ENCODE measurements at places on chromosomes 4 and X.

DNA sequence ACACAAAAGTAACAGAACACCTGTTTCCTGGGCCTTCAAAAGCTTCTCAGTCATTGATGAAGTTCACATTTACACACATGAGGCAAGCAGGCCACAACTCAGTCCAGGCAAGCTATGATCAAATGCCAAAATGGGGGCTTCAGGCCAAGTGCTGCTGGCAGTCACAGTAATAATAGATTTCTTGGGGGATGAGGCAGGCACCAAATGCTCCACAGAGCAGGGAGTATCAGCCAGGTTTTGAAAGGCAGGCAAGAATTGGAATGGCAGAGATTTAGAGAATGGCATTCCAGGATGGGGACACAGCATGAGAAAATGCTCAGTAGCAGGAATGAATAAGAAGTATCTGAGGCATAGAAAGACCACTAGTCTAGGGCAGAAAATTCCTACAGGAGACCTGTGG lies 52.8 kb downstream of the GRIA3 start:
- DNase-seq = no peak

GRCh38 chr4:121155893-121156292 lies 8.2 kb downstream of the TNIP3 start:
- DNase-seq = peak; percentile 27

- DNase-seq = peak; percentile 49
Observed at GRCh38 chrX:15761564-15762191, 23.6 kb downstream of the CA5B start.

GRCh38 chrX:68424719-68425118 lies 8.6 kb downstream of the OPHN1 start:
- DNase-seq = no peak

- DNase-seq = no peak
Observed at GRCh38 chrX:110310896-110311295, 7.0 kb downstream of the AMMECR1 start.

DNA sequence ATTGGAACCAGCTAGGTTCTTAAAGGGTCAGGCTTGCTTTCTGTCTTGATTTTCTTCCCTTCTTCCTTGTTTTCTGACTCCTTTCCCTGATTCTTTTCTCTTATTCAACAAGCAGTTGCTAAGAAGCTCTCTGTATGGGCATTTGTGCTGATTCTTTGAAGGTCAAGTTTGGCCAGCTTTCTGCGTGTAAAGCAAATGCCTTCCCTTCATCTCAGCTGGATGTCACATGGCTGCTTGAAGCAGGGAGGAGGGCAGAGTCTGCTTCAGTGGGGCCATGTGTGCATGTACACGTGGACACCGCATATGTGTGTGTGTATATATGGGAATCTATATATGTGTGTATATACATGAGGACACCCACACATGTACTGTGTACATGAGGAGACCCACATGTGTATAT lies 139.9 kb upstream of the ATP6AP2 start:
- no peak for DNase-seq

DNA sequence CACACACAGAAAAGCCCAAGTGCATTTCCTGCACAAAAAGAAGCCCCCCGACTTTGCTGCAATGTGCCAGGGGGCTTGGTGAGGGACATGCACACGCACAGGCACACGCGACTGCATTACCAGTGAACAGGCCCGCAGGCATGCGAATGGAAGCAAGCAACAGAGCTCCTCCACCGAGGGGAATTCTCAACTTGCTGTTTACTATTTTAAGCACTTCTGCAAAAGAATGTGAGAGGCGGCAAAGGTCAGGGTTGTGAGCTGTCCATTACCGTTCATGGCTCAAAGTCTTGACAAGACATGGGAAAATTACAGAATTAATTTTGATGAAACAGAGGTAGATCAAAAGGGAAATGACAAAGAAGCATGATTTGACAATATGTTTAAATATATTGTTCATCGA lies 342.5 kb upstream of the NOCT start:
- DNase-seq = no peak

GRCh38 chrX:133473451-133473850 lies 58.2 kb upstream of the GPC4 start:
- no peak for DNase-seq

- peak; percentile 49 for DNase-seq
Observed at GRCh38 chr4:105709081-105709450, 482 bp downstream of the GSTCD start.

DNA sequence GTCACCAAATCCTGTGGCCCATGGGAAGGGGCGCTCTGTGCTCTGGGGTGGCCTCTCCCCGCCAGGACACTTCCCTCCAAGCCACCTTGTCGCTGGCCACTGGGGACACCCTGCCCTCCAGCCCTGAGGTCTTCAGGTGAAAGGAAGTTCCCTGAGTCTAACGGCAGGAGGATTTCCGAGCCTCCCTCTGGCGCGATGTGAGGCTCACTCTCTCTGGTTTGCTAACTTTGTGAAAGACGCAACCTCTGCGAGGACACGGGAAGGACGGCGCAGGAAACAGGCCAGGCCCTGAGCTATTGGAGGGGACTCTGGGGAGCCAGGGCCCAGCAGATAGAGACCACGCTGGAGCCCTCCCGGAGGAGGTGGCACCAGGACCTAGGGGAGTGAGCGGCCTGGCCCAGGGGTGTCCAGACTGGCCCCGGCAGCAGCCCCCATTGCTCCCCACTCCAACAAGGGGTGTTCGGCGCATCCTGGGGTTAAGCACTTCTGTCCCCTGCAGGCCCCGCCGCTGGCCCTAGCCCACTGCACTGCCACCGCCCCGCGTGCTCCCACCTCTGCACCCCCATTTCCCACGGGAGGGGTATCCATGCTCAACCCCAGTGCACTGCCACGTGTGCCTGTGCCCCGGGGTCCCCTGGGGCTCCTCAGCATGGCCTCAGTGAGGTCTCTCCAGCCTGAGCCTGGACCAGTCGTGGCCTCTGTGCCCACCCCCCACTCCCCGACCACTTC lies 72.2 kb upstream of the MXD4 start:
- DNase-seq = no peak

- DNase-seq = no peak
Observed at GRCh38 chr4:107366900-107367299, 330.8 kb upstream of the DKK2 start.

- DNase-seq = no peak
Observed at GRCh38 chrX:148271263-148271662, 229.2 kb upstream of the AFF2 start.

DNA sequence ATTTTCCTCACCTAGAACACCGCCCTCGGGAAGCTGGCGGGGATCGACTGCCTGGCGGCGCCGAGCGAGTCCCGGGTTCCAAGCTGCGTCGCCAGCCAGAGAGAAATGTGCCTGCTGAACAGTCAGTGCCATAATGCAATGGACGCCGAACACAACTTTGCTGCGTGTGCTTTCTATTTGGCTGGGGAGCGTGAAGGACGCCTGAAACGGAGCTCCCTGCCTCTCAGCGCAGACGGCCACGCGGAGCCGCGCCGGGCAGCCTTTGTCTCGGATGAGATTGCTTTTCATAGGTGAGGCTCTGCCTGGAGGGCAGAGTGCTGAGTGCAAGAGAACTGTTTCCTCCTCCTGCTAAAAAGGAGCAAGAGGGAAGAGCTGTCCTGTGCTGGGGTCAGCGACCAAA lies 107.7 kb upstream of the BCOR start:
- DNase-seq = no peak

DNA sequence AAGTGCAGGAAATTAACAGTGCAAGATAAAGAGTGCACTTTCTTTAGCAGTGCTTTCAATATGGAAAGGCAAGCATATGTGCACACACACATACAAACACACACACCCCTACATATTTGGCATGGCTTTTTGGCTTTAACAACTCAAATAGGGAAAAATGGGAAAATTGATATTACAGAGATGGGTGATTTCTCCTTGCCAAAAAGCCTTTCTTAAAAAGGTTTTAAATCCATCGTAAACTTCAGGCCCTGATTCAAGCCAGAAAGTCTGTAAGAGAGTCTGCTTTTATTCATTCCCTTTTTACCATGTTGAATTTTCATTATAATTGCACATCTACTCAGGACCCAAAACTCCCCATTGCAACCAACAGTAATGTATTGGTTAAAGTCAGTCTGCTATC lies 612.0 kb upstream of the ACTRT1 start:
- DNase-seq = no peak

DNA sequence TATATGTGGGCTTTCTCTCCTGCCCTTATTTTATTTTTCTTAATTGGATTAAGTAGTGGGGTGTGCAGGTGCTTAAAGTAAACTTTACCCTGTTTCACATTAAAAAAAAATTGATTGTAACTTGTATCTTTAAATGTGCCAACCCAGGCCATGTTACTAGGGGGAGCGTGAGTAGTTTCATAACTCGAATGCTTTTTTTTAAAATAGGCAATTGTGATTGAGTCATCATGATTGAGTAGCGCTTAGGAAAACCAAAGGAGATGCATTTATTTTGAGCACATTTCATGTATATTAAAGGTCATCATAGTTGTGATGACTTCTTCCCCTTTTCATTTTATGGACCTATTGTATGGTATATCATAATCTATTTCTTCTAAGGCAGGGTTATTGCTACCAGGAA lies 32.2 kb downstream of the GPAT3 start:
- DNase-seq = no peak

All from G401 (cell line).